NCI-H187 (cell line): ENCODE measurements at places on chromosomes 12 and 14.

DNA sequence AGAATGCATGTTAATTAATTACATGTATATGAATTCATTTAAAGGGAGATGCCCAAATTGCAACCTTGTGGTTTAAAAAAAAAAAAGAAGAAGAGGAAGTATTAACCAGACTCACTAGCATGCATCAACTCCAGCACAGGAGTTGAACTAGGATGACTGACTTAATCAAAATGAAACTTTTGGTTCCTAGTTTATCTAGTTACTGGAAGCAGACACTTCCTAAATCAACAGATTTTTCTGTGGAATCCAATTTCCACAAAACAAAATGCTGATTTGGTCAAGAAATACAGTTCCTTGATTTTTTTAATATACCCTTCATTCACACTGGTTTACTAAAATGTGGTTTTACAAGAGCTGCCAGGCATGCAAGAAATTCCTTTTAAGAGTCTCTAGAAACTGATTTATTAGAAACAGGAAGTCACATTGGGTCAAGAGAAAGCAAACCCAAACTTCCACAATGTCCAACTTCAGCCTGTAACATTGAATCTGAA lies 41.6 kb downstream of the ITPR2 start:
- DNase-seq: no peak

- DNase-seq: peak; percentile 60
Observed at GRCh38 chr12:46383654-46384450, 11.3 kb upstream of the SLC38A2 start.

- no peak for DNase-seq
Observed at GRCh38 chr12:52413202-52413601, 7.1 kb upstream of the KRT82 start.

- no peak for DNase-seq
Observed at GRCh38 chr14:20855652-20856291, 35.4 kb upstream of the RNASE3 start.

GRCh38 chr12:116783525-116784237 lies 45.6 kb downstream of the RNFT2 start:
- DNase-seq: peak; percentile 67

DNA sequence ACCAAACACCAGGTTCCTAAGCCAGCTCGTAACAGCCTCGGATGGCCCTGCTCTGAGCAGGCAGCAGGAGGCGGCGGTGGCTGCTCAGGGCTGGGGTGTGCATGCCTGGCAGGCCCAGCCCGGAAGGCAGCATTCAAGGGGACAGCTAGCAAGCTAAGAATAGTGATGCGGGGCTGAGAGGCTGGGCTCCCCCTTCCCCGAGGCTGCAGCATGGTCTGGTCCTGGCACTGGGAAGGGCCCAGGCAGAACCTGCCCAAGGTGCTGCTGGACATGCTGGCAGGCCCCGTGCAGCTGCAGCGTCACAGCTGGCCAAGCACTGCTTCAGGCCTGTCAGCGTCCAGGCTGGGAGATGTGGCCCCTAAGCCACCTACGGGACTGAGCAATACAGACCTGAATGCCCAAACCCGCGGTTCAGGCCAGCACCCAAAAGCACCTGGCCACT lies 26.4 kb upstream of the NUDT14 start:
- DNase-seq: no peak

DNA sequence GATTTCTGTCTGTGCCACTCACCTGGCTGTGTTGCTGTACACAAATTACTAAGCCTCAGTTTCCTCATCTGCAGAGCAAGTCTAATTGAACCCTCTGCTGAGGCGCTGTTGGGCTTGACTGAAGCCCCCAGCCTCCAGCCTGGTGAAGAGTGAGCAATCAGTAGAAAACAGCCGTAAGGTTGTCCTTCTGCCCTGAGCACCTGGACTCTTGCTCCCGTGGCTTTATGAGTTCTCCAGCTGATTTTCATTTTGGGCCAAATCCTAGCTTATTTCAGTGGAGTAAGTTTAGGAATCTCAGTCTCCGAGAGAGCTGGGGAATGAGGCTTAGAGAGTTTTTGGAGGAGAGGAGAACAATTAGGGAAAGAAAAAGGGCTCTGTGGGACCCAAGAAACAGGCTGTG lies 133.9 kb upstream of the EVL start:
- no peak for DNase-seq

GRCh38 chr12:93925585-93926205 lies 222.7 kb upstream of the PLXNC1 start:
- no peak for DNase-seq

DNA sequence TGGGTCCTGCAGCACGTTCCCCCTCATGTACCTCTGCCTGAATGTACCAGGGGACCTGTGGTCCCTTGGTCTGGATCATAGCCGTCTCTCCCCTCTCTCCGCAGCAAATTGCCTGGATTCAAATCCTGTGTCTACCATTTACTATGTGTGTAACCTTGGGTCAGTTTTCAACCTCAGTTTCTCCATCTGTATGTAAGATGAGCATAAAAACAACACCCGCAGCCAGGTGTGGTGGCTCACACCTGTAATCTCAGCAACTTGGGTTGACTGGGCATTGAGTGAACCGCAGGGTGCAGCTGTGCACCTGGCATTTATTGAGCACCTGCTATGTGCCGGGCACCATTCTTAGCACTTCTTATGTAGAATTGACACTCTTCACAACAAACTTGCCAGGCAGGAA lies 14.1 kb downstream of the CYP46A1 start:
- no peak for DNase-seq

DNA sequence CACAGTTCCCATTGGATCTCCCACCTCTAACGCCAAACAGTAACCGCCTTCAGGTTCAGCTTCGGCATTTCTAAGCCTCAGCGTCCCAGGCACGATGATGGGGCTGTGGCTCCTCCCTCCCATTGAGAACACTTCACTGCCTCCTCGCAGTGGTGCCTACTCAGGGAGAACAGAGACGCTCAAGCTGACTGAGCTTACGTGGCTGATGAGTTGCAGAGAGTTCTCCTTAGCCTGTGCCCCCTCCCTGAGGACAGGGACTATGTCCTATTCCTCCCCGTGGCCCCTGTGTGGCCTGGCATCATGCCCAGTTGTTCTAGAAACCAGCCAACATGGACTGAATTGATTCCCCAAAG lies 87.0 kb downstream of the ITPK1 start:
- no peak for DNase-seq

DNA sequence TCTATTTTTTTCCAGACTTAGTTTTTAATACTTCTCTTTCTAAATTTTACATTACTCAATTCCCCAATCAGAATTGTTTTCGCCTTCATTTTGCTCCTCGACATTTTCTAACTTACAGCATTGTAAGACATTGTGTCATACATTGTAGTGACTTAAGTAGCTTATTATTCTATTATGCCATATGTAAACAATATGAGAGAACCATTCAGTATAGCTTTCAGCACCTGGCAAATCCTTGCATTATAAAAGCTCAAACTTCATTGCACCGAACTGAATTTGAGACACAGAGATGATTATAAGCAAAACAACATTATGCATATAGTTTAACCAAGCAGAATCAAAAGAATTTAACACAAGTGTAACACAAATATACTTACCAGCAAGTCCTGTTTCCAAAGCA lies 46.8 kb downstream of the EXOC5 start:
- no peak for DNase-seq

DNA sequence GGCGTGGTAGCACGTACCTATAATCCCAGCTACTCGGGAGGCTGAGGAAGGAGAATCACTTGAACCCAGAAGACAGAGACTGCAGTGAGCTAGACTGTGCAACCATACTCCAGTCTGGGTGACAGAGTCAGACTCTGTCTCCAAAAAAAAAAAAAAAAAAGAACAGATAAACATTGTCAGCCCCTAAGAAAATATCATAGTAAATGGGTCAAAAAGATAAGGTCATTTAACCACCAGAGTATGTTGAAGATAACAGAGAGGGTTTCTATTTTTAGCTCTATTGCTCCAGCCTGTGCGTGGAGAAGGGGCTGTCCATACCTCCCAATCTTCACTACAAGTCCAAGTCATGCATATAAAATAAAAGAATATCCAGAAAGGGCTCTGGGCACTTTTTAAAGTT lies 15.4 kb downstream of the LGMN start:
- DNase-seq: no peak

DNA sequence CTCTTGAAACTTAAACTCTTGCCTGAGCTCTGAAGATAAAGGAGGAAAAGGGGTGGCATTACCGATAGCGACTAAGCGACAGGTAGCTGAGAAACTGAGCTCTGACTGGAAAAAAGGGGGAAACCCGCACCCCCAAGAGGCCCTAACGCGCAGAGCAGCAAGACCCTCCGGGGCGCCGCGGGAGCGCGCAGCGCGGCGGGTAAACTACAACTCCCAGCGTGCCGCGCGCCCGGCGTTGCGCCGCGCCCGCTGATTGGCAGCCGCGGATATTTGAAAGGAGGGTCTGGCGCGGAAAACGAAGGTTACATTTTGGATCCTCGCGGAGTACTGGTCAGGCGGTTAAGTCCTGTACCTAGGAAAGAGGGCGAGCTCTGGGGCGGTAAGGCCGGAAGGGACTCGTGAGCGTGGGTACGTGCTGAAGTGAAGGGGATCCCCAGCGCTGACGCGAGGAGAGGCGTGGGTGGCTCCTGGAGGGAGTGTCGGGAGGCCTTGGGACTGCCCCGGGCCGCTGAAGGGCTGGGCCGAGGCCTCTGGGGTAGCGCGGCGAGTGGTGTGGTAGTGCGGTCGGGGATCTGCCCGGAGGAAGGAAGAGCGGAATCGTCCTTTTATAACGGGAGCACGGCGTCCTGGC lies at the start of gene ESPL1:
Gene ESPL1 (plus strand): TSS at position 301 of the 631 bp plus-strand sequence. CDS start 468 bp downstream, outside the sequence.
- DNase-seq: peak; percentile 33

DNA sequence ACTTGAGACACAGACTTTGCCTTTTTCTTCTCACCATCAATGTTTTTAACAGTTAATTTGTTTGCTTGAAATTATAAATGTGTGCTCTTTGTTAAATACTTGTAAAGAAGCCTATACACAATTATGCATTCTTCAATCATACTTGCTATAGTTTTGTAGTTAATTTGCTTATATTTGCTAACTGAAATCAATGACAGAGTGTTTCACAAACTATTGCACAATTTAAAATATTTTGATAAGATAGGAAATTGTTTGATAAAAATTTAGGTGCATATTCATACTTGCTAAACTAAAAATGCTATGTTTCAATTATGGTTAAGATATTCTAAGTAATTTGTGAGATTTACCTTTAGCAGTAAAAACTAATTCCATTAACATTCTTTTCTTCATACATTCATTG lies 13.7 kb upstream of the OR4K5 start:
- DNase-seq: no peak

DNA sequence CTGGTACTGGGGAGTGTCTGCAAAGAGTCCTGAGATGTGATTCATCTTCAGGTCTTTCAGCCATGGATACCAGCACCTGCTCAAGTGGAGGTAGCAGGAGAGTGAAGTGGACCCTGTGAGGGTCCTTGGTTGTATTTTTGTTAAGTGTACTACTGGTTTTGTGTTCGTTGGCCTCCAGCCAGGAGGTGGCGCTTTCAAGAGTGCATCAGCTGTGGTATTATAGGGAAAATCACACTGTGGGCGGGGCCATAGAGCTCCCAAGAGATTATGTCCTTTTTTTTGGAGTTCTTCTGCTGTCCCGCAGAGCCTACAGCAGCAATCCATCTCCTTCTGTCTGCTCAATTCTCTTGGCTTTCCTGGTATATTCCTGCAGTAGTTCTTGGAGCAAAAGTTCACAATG lies 66.8 kb downstream of the SPATA7 start:
- no peak for DNase-seq

DNA sequence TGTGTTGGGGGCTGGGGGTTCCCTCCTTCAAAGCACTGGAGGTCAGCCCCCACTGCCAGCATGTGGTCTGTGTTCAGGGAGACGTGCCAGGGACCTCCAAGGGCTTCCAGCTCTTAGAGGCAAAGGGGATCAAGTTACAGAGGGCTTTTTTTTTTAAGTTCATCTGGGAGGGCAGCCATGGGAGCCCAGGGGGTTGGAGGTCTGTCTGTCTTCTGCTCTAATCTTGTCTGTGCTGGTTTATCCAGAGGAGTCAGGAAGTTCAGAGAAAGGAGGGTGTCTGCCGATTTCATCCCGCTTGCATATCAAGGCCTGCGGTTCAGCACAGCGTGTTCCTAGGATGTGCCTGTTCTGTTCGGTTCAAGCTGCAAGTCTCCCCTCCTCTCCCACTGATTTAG lies 72.2 kb downstream of the TMEM132C start:
- no peak for DNase-seq

DNA sequence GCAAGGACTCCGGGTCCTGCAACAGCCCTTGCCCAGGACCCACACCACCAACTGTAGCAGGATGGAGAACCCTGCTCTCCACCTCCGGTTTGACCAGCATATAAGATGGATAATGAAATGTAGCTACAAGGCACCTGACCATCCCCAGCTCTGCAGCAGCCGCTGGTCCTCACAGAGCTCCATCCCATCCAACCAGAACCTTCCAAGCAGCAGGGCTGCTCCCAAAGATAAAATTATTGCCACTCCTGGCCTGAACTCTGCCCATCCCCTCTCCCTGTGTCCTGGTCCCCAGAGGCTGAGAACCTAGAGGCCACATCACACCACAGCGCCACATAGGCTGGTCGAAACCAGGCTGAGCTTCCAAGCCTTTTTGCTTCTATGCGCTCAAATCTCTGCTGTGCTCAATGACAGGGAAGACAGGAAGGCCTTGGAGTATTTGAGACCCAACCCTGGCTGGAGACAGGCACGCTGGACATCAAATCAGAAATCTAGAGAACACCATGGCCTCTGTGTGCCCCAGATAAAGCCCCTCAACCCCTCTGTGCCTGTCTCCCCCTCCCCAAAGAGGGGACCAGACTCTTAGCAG lies 4.2 kb downstream of the CDK2AP1 start:
- no peak for DNase-seq

GRCh38 chr12:115752913-115753726 lies 524.4 kb downstream of the MED13L start:
- peak; percentile 62 for DNase-seq

GRCh38 chr14:33432407-33433023 lies 493.8 kb downstream of the NPAS3 start:
- no peak for DNase-seq

DNA sequence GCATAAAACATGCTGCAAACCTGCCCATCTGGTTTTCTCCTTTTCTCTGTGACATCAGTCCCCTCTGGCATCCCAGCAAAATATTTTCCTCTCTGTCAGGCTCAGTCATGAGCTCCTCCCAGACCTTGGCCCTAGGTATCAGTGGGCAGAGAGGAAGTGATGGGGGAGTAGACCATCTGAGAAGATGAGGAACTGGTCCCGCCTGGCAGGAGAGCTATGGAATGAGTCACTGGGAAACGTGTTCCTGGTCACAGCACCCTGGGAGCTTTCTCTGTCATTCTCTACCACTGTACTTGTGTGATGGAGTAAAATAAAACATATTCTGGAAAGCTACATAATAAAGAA lies 5.0 kb upstream of the SRSF9 start:
- no peak for DNase-seq

GRCh38 chr12:120257041-120257821 lies 8.3 kb downstream of the PXN start:
- DNase-seq: no peak

- DNase-seq: peak; percentile 76
Observed at GRCh38 chr14:28751467-28752058, 15.0 kb upstream of the FOXG1 start.

DNA sequence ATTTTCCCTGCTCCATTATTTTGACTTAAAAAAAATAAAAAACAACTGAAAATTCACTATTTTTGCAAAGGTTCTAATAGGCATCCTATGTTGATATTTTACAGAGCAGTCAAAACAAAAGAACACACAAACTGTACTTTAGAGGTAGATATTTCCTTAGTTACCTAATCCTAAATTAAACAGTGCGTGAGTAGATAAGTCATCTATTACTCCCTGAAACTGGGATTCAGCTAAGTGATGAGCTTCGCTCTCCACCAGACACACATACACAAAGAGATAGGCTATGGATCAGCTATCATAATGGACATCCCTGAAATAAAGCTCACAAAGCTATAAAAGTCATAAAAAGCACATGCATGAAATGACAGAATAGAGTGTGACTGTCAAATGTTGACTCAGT lies 398.7 kb downstream of the SOX5 start:
- no peak for DNase-seq

- no peak for DNase-seq
Observed at GRCh38 chr12:103901518-103902173, 28.6 kb upstream of the HSP90B1 start.
